ENCODE measurements at places on chromosomes 12 and 14. TPM values are rescaled to one million over a fixed set of nuclear protein-coding genes. Genes with fewer than 3 reads are reported as not detected.

GRCh38 chr12:55723516-55724225 is 3.5 kb downstream of the RDH5 start:
- H3K27me3 ChIP-seq, result no peaks in the 10 kb centered on the region
- peaks cover 45% of the 10 kb centered on the region for H3K36me3 ChIP-seq
- no peak for DNase-seq

GRCh38 chr12:69906411-69907216 is 81.6 kb downstream of the MYRFL start:
- H3K4me1 ChIP-seq, result peaks cover 7% of the 10 kb centered on the region
- no peak overlapping the region for H3K27ac ChIP-seq
- no peaks in the 10 kb centered on the region for H3K27me3 ChIP-seq
- no peaks in the 10 kb centered on the region for H3K36me3 ChIP-seq
- no peak for DNase-seq
- no peak overlapping the region for H3K4me3 ChIP-seq

DNA sequence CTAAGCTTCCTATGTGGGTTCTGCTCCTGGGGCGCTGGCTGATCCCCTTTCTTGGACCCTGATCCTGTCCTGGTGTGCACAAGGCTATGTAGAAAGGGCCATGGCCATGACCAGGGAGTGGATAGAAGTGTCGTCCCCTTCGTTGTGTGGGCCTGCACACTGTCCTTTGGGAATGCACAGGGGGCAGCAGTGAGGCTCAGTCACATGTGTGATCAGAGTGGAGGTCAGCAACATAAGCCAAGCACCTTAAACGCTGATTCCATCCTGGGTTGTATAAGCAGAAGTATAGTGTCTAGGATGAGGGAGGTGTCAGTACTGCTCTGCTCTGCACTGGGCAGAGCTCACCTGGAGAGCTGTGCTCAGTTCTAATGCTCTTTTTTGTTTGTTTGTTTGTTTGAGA is 48.4 kb downstream of the ESRRB start:
- H3K4me1 ChIP-seq, result no peaks in the 10 kb centered on the region
- DNase-seq, result no peak
- no peak overlapping the region for H3K4me3 ChIP-seq
- H3K27me3 ChIP-seq, result no peaks in the 10 kb centered on the region
- no peak overlapping the region for H3K27ac ChIP-seq

GRCh38 chr12:131575371-131575770 is 135.5 kb upstream of the SFSWAP start:
- no peak for DNase-seq
- H3K27me3 ChIP-seq, result peaks cover 79% of the 10 kb centered on the region
- H3K36me3 ChIP-seq, result no peaks in the 10 kb centered on the region
- H3K27ac ChIP-seq, result no peak overlapping the region
- no peak overlapping the region for H3K4me3 ChIP-seq
- H3K4me1 ChIP-seq, result no peaks in the 10 kb centered on the region

- no peaks in the 10 kb centered on the region for H3K36me3 ChIP-seq
- no peak for DNase-seq
- peaks cover 25% of the 10 kb centered on the region for H3K4me1 ChIP-seq
Measured at GRCh38 chr12:110005319-110005973, 6.2 kb downstream of the ANKRD13A start.

GRCh38 chr14:21631084-21631483 is 3.7 kb downstream of the OR10G2 start:
- H3K27ac ChIP-seq, result no peak overlapping the region
- H3K4me1 ChIP-seq, result no peaks in the 10 kb centered on the region
- H3K36me3 ChIP-seq, result no peaks in the 10 kb centered on the region
- no peak for DNase-seq
- H3K4me3 ChIP-seq, result no peak overlapping the region
- H3K27me3 ChIP-seq, result peaks cover 7% of the 10 kb centered on the region

FBLN5 gene
- 62.5 TPM for total RNA-seq

SSPN gene
- 67.4 TPM for total RNA-seq

NOS1 gene
- total RNA-seq, result 0.22 TPM

BCL7A gene
- 11.2 TPM for total RNA-seq
